ENCODE measurements at places on chromosomes 2 and 18.
A peak's percentile ranks its signal among the peaks of the same experiment; 100 is the strongest.

GRCh38 chr2:192413812-192414681 lies 219.3 kb upstream of the TMEFF2 start:
- no peak for DNase-seq

DNA sequence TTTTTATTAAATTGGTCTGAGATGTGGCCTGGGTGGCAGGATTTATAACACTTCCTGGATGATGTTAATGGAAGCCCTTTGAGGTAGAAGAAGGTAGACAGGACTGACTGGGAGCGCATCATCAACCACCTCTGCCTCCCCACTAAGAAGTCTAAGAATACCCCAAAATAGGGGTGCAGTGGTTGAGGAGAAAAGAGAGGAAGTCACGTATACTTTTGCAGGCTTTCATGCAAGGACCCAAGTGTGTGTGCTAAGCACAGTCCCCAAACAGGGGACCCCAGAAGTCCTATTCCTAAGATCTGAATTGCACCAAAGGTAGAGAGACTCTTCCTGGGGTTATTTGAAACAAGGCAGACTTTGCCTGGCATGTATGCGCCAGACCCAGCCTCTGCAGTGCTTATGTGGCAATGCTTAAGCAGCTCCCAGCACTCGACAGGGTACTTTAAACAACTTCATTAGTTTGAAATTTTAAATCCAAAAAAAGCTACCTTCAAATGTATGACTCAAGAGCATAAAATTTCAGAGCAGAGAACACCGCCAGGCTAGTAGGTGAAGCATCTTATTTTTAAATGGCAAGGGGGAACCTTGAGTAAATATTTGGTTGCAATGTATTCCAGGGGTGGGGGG lies 35.3 kb downstream of the BCL2 start:
- no peak for DNase-seq

GRCh38 chr2:106858810-106859209 lies 27.2 kb downstream of the ST6GAL2 start:
- no peak for DNase-seq

- DNase-seq = peak; percentile 3
Observed at GRCh38 chr2:156892467-156893281, 364.8 kb upstream of the GALNT5 start.

DNA sequence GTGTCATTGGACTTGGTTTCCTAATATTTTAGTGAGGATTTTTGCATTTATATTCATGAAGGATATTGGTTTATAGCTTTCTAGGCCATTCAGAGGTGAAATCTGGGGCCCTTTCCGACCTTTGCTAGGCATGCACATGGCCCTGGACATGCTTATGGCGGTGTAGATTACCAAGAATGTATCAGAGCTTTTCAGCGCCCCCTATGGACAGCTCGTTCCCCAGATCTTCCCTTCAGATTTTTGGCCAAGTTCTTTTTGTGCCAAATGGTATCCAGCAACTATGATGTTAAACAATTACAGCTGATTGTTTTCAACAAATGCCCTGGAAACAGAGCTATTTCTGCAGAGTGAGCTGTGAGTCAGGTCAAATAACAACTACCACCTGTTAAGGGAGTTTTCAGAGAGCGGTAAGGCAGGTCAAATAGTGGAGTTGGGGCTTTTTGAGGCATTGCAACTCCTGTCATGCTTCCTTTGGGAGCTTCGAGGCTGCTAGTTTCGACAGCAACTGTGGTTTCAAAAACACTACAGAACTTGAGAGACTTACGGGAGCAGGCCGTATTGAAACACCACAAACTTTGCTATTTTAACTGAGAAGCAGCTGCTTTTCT lies 188.3 kb downstream of the ZNF516 start:
- DNase-seq = no peak

GRCh38 chr2:216700781-216701180 lies 5.4 kb upstream of the IGFBP5 start:
- no peak for DNase-seq

DNA sequence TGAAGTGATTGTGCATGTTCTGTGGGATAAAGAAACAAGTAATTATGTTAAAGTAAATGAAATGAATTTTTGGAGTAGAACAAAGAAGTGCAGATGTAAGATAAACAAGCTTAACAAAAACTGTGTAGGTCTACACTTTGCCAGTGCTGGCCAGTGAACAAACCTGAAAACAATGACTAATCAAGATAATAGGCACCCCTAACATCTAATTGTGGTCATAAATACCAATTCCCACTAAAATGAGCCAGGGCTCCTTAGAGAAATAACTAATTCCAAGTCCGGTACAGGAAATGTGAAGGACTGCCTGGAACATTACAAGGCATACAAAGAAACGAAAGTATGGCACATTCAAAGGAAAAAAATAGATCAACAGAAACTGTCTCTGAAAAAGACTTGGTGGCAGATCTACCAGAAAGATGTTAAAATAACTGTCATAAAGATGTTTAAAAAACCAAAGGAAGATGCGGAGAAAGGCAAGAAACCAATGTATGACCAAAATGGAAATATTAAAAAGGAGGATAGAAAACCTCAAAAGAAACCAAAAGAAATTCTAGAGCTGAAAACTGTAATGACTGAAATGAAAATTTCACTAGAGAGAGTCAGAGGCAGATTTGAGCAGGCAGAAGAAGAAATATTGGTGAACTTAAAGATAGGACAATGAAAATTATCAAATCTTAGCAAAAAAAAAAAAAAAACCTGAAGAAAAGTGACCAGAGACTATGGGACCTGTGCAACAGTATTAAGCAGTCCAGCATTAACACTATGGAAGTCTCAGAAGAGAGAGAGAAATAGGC lies 94.7 kb upstream of the SLC66A3 start:
- DNase-seq = no peak

DNA sequence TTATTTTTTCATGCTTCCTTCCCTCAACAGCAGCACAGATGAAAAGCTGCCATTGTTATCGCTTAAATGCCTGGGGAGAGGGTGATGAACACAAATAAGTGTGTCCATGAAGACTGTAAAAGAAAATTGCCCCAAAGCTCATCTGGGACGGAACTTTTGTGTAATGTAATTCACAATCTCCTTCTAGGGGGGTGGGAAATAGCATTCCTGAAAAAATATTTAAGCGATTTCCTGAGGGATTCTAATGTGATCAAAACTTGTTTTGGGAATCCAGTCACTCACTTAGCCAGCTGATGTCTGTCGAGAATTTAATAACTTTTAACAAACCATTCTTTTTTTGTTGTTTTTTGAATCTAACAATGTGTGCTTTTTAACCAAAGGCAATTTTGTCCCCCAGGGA lies 427.9 kb downstream of the PLCL1 start:
- DNase-seq = no peak

DNA sequence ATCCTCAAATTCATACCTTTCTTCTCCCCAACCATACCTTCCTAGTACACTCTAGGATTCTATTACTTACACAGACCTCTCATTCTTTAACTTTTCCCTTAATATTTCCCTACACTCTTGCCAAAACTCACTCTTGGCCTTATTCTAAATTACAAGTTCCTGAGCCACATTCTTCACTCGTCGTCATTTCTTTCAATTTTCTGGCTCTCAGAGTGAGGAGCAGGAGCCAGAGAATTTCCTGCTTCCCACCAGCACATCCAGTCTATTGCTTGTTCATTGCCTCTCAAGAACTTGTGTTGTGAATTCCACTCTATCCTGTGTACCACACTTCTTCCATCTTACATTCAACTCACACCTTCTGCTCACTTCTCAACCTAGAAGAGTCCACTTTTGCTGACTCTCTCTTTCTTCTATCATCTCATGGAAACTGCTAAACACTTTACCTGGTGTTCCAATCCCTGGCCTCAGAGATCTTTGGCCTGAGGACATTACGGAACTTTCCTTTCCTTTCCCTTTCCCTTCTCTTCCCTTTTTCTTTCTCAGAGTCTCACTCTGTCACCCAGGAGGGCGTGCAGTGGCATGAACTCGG lies 171.6 kb downstream of the PLCL1 start:
- DNase-seq = no peak

DNA sequence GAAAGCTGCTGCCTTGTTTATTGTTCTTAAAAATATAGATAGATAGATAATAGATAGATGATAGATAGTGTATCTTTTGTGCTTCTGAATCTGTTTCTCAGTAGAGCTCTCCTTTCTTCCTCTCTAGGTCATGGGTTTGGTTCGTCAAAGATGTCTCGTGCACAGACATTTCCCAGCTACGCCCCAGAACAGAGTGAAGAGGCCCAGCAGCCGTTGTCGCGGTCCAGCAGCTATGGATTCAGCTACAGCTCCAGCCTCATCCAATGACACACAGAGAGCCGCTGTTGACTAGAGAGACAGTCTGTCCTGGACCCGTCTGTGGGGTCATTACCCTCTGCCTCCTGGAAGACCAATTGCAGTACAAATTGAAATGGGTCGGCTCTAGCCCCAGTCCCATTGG lies 106.6 kb downstream of the CD226 start:
- no peak for DNase-seq

GRCh38 chr2:107992069-107992468 lies 5.7 kb downstream of the SLC5A7 start:
- no peak for DNase-seq

DNA sequence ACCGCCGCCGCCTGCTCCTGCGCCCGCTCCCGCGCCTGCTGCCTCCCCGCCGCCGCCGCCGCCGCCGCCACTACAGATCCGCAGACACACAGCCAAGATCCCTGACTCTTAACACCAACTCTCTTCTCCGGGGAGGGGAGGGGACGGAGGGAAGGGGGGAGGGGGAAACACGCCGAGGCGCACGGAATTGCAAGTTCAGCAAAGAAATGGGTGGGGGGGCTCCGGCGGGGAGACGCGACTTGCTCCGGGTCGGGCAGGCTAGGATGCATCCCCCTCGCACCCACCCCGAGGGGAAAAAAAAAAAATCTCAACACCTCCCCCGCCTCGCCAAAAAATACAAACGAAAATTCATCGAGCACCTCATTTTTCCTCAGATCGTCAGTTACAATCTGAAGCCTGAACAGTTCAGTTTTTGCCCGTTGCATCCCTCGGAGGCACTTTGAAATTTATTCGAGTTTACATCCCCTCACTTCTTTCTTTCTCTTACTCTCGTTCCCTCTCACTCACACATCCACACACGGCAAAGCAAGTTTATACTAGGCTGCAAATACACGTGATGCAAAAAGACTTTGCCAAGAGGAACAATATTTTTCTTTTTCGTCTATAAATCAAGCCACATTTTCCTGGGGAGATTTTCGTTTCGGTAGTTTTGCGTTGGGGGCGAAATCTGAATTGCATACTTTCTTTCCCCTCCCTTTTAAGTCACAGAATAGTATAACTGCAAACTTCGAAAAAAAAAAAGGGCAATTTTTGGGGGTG lies at the start of gene TCF4:
TCF4 (minus strand) TSS at position 82 of the 759 bp plus-strand sequence. CDS start 1,076 bp downstream, outside the sequence.
- DNase-seq = no peak

DNA sequence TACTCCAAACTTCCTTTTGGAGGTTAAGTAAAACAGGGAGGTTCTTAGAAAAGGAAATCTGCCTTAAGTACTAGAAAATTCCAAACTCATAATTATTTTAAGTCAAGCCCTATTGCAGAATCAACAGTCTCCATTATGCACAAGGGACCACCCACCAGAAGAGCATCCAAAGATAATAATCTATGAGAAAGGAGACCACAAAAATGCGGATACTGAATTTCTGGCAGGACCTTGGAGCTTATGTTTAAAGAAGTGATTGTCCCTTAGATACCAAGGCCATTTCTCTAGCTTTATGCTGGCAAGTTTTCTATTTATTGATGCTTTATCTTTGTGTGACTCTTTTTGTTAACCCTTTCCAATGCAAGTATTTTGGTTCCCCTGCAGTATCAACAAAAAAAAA lies 404.0 kb upstream of the MMADHC start:
- no peak for DNase-seq

- no peak for DNase-seq
Observed at GRCh38 chr2:3122525-3122924, 255.1 kb downstream of the EIPR1 start.

DNA sequence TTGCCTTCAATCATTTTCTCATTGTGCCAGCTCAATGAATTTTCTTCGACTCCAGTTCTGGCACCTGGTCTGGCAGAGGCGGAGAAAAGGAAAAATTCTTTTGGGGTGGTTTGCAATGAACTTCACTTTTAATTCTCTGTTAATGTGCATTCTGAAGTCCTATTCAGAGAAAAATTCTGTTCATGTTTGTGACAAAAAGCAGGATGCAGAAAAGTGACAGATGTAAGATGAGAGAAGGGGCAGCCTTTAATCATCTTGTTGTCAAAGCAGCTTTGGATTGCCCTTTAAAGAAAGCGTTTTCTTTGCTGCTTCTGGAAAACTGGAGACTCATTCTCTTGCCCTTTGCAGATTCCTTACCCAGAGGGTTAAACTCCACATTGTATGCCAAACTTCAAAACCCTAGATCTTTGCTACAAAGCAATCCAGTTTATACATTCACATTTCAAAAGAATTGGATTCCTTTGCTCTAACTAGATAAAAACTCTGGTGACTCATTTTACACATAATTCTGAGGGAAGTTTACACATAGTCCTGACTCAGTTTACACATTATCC lies 94.6 kb upstream of the CAVIN2 start:
- DNase-seq = no peak

DNA sequence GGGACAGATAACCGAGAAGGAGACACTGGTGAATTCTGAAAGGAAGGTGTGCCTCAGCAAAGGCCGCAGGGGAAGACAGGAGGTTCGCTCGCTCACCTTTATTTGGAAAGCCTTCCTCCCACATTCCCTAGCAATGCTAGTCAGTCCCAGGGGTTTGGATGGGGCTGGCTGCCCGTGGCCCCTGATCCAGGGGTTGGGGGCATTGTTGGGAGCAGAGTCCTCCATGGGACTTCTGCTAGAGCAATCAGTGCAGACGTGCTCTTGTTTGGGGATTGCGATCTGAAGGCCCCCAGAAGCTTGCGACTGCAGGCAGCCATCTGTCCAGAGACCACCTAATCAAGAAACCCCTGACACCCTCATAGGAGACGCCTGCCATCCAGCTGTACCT lies 6.0 kb upstream of the CYP27C1 start:
- DNase-seq = no peak

GRCh38 chr2:239291475-239292350 lies 109.1 kb downstream of the HDAC4 start:
- DNase-seq = no peak

- DNase-seq = peak; percentile 15
Observed at GRCh38 chr2:221420245-221420644, 151.9 kb downstream of the EPHA4 start.

GRCh38 chr18:24605444-24605843 lies 145.0 kb downstream of the HRH4 start:
- no peak for DNase-seq

DNA sequence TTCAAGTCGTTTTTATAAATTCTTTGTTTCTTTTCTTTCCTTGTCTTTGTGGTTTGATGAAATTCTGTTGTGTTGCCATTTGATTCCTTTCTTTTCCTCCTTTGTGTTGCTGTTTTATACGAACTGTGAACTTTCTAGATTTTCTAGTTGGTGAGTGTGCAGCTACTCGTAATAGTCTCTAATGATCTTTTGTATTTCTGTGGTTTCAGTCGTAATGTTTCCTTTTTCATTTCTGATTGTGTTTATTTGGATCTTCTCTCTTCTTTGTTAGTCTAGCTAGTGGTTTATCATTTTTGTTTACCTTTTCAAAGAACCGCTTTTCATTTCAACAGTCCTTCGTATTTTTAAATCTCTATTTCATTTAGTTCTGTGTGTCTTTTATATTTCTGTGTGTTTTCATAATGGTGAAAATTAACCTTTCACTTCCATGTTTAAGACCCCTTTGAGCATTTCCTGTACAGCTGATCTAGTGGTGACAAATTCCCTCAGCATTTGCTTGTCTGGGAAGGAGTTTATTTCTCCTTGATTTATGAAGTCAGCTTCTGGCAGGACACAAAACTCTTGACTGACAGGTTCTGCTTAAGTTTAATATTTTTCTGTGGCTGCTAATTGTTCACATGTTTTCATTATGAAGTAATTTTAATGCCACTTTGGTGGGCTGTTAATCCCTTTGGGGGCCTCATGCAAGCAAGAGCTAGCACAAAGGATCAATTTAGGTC lies 16.2 kb upstream of the MALT1 start:
- no peak for DNase-seq
